Spinal cord (tissue), 10 donors: ENCODE measurements at places on chromosomes 3 and 15. TPM values are rescaled to one million over a fixed set of nuclear protein-coding genes. Genes with fewer than 3 reads are reported as not detected.

RBPMS2 gene
- total RNA-seq = 1.2 TPM

GCNT3 gene
- 0.10 TPM for total RNA-seq

ITGA11 gene
- 18.7 TPM for total RNA-seq

CCDC39 gene
- 6.2 TPM for total RNA-seq

MCF2L2 gene
- total RNA-seq = 9.6 TPM

DNA sequence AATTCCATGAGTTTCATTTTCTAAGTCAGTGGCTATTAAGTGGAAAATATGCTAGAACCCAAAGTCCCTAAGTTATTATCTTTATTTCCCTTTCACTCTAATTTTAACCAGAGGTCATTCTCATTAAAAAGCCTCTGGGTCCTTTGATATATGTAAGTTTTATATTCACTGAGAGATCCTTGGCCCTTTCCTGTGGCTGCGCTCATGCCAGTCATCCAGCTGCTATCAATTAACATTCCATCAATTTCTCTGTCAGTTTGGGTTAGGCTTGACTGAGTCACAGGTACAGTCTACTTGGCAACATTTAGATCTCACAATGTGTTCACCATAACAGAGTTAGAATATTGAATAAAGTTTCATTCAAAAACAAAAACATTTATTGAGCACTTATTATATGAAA, 58.0 kb upstream of the FBN1 start:
- H3K4me3 ChIP-seq = no peak overlapping the region
- H3K4me1 ChIP-seq = no peaks in the 10 kb centered on the region
- DNase-seq = no peak
- no peak overlapping the region for H3K27ac ChIP-seq

- peaks cover 3% of the 10 kb centered on the region for H3K4me1 ChIP-seq
- H3K4me3 ChIP-seq = no peak overlapping the region
- no peak overlapping the region for H3K27ac ChIP-seq
- no peak for DNase-seq
- H3K27me3 ChIP-seq = no peaks in the 10 kb centered on the region
Measured at GRCh38 chr3:134340982-134341365, 33.3 kb downstream of the AMOTL2 start.

- H3K27me3 ChIP-seq = no peaks in the 10 kb centered on the region
- H3K36me3 ChIP-seq = no peaks in the 10 kb centered on the region
- H3K4me3 ChIP-seq = no peak overlapping the region
Measured at GRCh38 chr3:61897848-61898247, 336.5 kb downstream of the PTPRG start.

GRCh38 chr15:65338823-65339222, 34.3 kb downstream of the RNU5B-1 start:
- no peak for DNase-seq
- peaks cover 18% of the 10 kb centered on the region for H3K36me3 ChIP-seq
- peaks cover 77% of the 10 kb centered on the region for H3K4me1 ChIP-seq
- no peak overlapping the region for H3K4me3 ChIP-seq
- H3K27ac ChIP-seq = no peak overlapping the region

DNA sequence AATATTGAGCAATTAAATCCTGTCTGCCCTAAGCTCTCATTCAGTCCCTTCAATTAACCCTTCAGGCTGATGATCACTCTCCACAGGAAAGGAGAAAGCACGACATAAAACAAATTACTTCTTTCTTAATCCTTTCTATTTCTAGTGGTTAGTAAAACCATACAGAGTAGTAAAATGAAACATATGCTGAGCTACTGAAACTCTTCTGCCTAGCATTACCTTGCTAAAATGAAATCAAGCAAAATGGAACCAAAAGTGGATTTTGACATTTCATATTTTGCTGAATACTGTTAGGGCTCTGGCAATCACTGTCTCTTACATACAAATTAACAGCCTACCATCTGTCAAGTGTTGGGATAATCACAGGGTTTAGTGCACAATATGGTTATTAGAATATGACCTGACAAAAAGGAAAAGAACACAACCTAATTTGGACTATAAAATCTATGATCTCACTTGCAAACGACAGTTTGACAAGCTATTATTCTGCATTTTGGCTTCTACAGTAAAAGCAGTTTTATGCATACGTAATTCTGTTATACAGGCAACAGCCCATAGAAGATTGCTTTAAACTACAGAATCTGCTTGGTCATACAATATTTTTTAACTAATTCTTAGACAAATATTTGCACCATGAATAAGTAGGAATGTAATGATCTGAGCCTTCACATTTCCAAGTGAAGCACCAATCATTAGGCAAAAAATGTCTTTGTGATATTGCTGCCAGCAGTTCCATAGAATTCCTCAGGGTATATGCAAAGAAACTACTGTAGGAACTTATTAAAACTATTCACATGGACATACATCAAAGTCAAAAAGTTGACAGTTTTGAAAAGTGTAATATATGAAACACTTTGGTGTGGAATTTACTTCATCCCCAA, 105.0 kb downstream of the FHIT start:
- no peak overlapping the region for H3K27ac ChIP-seq
- H3K36me3 ChIP-seq = no peaks in the 10 kb centered on the region
- H3K4me1 ChIP-seq = no peaks in the 10 kb centered on the region
- no peak overlapping the region for H3K4me3 ChIP-seq

DNA sequence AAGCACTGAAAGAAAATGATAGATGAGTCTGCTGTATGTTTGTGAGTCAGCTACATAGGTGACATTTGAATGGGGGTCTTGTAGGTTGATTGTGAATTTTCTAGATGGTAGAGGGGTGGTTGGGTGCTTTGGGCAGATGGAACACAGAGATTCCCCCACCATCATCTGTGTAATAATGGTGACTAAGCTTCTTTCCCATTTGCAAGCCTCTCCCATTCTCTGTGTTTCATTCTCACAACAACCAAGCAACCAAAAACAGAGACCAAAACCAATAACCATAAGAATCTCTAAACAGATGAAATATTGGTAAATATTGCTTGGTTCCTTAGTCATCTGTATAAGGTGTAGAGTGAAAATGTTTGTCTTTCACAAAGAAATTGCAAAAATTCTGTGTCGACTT, 17.8 kb upstream of the UTS2B start:
- H3K4me1 ChIP-seq = no peaks in the 10 kb centered on the region
- DNase-seq = no peak
- H3K36me3 ChIP-seq = no peaks in the 10 kb centered on the region
- no peak overlapping the region for H3K27ac ChIP-seq

- no peak overlapping the region for H3K27ac ChIP-seq
- H3K4me1 ChIP-seq = peaks cover 8% of the 10 kb centered on the region
- H3K36me3 ChIP-seq = peaks cover 17% of the 10 kb centered on the region
- H3K4me3 ChIP-seq = no peak overlapping the region
- DNase-seq = peak; percentile 32
Measured at GRCh38 chr3:9067352-9067975, 104.2 kb upstream of the RAD18 start.

DNA sequence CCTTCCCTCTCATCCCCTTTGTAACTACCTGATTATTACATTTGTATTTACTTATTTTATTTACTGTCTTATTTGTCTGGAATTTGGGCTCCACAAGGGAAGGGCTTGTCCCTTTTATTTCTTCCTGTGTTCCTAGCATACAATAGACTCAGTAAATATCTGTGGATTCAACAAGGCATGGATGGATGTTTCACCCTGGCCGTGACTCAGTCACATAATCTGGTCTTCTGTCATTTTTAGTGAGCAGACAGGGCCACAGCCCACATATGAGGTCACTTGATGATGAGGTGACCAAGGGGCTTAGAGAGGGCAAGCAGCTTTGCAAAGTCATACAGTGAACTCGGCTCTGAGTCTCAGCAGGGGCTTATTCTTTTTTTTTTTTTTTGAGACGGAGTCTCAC, 7.8 kb upstream of the DAG1 start:
- H3K36me3 ChIP-seq = no peaks in the 10 kb centered on the region
- peak overlapping the region; percentile 34 for H3K27ac ChIP-seq
- peaks cover 31% of the 10 kb centered on the region for H3K4me1 ChIP-seq
- DNase-seq = no peak
- H3K4me3 ChIP-seq = no peak overlapping the region

- H3K4me1 ChIP-seq = peaks cover 21% of the 10 kb centered on the region
- H3K27me3 ChIP-seq = no peaks in the 10 kb centered on the region
- no peak overlapping the region for H3K4me3 ChIP-seq
- peaks cover 23% of the 10 kb centered on the region for H3K36me3 ChIP-seq
- no peak overlapping the region for H3K27ac ChIP-seq
Measured at GRCh38 chr3:197598404-197598980, 42.7 kb upstream of the BDH1 start.
